Aorta (tissue), 5 donors: ENCODE measurements at places on chromosomes 5 and 9. TPM values are rescaled to one million over a fixed set of nuclear protein-coding genes. Genes with fewer than 3 reads are reported as not detected.

STPG3 gene
- not detected for total RNA-seq

DNA sequence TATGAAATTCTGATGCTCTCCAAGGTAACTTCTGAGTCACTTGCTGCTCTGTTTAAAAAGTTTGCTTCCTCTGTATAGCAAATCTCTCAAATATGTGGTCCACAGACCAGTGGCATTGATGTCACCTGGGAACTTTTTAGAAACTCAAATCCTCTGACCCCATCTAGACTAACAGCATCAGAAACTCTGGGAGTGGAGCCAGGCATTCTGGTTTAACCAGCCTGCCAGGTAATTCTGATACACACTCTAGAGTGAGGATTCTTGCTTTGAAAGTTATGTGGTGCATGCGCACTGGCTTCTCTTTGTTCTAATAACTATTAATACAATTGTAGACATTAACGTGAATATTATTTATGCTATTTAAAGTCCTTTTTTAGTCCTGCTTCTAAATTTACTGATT lies 298.1 kb downstream of the SLF1 start:
- DNase-seq = no peak

DNA sequence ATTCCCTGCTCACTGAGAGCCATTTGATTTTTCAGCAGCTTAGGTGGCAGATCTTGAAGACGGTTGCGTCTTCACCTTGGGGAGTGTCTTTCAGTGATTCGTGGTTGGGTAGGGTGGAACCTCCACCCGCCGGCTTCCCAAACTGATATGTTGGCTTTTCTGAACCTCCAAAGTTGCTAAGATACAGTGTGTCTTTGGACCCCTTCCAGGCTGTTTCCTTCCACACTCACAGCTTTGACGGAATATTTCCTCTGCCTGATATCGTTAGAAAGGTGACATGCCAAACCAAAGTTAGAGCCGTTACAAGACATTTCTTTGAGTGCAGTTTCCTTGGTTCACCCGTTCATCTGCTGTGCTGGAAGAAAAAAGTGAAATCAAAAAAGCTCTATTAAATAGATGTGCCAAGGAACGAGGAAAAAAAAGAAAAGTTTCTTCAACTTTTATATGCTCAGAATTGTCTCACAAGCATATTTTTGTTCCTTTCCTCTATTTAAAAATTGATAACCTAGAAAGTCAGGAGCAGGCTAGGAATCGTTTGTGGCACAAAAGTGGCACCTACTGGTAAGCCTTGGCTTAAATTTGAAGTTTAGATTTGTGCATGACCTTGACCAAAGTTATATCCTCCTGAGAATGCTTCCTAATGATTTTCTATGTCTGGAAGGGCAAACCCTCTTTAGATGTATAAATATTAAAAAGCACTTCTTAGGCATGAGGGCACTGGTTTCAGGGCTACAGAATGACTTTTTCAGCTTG lies 270.7 kb upstream of the WWC1 start:
- DNase-seq = no peak

FOXD4 gene
- 0.27 TPM for total RNA-seq

SURF4 gene
- total RNA-seq = 114 TPM

GRCh38 chr5:69414885-69415583 lies at the start of gene MARVELD2:
Gene MARVELD2, plus strand, starts transcription at chr5:69415116. Its CDS starts 4,270 bp downstream, at chr5:69419386.
- peak; percentile 84 for DNase-seq

- DNase-seq = peak; percentile 55
Observed at GRCh38 chr5:133933670-133934295, 34.6 kb downstream of the C5orf15 start.

DNA sequence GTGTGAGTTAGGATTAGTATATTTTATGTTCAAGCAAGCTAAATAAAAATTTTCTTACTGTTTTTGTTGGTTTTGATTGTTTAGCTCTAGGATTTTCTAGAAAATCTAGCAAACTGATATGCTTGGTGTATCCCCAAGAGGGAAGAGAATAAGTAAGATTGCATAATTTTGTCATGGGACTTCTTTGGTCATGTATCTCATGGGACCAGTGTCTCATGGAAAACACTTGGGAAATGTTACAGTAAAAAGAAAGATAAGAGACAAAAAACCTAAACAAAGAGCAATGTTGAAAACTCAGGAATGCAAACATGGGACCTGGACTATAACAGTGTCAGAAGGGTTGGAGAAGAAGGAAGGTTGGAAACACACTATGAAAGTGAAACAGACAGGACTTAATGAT lies 119.4 kb downstream of the TLR4 start:
- no peak for DNase-seq

- DNase-seq = no peak
Observed at GRCh38 chr5:66129144-66129543, 15.0 kb upstream of the SREK1 start.

- DNase-seq = no peak
Observed at GRCh38 chr5:79716839-79717238, 27.2 kb downstream of the CMYA5 start.

MED7 gene
- total RNA-seq = 11.6 TPM

- DNase-seq = no peak
Observed at GRCh38 chr5:78920604-78921003, 64.5 kb downstream of the ARSB start.

- peak; percentile 89 for DNase-seq
Observed at GRCh38 chr5:10601246-10602030, 37.6 kb downstream of the ANKRD33B start.

GRCh38 chr5:11574787-11575186 lies 329.5 kb downstream of the CTNND2 start:
- DNase-seq = no peak

DNA sequence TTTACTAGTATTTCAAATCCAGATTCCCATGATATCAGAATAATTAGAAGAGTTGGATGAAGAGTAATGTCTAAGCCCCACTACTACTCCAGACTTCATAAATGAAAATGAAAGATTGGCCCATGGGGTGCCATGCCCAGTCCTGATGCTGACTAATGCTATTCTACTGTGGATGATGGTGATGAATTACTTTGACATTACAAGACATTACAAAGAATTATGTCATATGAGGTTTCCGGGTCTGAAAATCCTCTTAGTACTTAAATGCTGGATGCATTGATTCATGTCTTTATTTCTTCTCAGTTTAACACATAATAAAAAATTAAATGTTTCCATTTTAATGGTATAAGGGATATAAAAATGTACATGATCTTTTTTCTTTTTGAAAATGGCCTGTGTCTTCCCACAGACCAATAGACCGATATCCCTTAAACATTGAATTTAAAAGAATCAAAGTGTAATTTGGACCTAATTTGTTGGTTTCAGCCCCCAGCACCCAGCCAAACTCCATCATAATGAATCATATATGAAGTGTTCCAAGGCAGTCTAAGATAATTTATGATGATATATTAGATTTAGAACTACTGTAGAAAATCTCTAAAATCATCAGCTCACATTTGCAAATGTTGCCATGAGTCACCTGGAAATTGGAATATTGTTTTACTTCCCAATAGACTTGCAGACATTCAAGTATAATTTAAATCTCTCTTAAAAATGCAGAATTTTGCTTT lies 223.6 kb upstream of the SGCD start:
- no peak for DNase-seq

CCDC69 gene
- 51.9 TPM for total RNA-seq

- no peak for DNase-seq
Observed at GRCh38 chr5:2997179-2997578, 245.7 kb upstream of the IRX2 start.

MEGF10 gene
- 0.52 TPM for total RNA-seq

GRCh38 chr5:61538722-61539501 lies 206.9 kb downstream of the ZSWIM6 start:
- DNase-seq = no peak

DNA sequence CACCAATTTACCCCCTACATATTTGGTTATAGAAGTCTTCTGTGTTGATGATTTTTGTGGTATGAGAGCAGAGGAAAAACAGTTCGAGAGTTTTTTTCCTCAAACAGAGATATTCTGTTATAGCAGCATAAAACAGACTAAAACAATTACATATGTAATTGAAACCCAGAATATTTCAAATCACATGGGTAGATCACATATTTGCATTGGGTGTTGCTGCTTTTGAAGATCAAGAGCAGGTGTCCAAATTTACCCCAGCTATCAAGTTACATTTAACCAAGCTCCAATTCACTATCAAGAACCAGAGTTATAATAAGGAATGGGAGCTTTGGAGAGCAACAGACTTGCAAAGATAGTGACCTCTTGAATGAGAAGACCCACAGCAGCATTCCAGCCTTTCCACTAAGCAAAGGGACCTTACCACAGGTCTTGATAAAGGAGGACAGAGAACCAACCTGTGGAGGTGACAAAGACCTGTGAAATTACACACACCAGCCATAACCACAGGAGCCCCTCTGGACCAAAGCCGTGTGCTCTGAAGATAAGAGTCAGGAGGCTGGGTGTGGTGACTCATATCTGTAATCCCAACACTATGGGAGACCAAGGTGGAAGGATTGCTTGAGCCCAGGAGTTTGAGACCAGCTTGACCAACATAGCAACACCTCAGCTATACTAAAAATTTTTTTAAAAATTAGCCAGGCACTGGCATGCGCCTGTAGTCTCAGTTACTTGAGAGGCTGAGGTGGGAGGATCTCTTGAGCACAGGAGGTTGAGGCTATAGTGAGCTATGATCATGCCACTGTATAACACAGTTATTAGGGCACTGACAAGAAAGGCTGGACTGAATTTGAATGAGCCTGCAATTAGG lies 4.0 kb upstream of the CCL28 start:
- no peak for DNase-seq

DNA sequence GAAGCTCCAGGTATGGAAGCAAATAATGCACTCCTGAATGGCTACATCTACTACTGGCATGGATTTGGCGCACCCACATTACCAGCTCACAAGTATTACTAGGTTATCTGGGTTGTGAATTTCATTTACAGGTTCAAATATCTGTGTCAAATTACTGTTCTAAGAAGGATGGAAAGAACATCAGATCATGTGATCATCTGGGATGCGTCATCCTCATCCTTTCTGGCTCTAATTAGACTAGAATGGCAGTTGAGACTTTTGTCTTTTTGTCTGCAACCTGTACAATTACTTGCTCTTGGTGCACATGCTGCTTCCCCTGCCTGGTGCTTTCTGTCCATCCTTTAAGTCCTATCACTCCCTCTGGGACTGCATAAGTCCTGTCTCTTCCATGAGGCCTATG lies 64.1 kb downstream of the PJA2 start:
- DNase-seq = no peak

GRCh38 chr9:36328798-36329411 lies 70.7 kb upstream of the GNE start:
- no peak for DNase-seq

DNA sequence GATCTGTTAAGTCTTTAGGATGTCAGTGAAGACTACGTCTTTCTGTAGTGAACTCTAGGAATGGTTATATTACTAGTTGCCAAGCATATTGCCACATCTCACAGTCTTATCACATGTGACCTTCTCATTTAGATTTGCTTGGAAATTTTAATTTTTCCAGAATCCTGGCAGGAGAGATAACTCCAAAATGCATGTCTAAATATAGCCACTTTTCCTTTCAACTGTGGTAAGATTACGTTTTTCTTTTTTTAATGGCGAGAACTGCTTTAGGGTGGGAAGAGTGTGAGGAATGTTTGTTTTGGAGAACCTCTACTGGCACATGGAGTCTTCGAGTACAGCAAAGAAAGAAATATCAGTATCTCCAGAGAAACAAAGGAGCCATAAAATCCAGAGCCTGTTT lies 91.7 kb upstream of the ADAMTSL1 start:
- DNase-seq = no peak

GMCL2 gene
- total RNA-seq = not detected

NCBP1 gene
- 24.0 TPM for total RNA-seq

PLEKHG4B gene
- total RNA-seq = not detected

BTNL8 gene
- 0.29 TPM for total RNA-seq

DNA sequence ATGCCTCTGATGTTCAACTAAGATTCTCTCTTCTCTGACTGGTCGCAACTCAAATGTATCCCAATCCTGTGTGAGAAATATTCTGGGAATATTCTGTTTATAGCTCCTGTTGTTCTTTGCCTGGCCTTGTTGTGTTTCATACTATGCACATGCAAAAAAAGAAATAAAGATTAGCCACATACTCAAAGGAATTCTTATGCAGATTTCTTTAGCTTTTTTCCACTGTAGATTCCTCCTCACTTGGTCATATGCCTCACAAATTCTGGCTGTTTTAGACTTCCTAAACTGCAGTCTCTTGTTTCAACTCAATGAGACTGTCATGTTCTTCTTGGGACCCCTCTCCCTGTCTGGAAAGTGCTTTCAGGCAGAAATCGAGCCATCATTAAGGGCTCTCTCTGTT lies 217.5 kb upstream of the SH3GL2 start:
- no peak for DNase-seq

ADAMTSL2 gene
- total RNA-seq = 1.9 TPM

MPDZ gene
- total RNA-seq = 113 TPM

PCDHB14 gene
- 10.1 TPM for total RNA-seq

- no peak for DNase-seq
Observed at GRCh38 chr9:72935595-72935994, 17.3 kb downstream of the ALDH1A1 start.

GRCh38 chr9:97889941-97890887 lies 32.1 kb downstream of the TRMO start:
- no peak for DNase-seq

FCN1 gene
- 10.0 TPM for total RNA-seq

- no peak for DNase-seq
Observed at GRCh38 chr5:17150531-17150930, 66.9 kb upstream of the BASP1 start.

GRCh38 chr5:143161885-143162540 lies 241.5 kb downstream of the NR3C1 start:
- DNase-seq = peak; percentile 57

DNA sequence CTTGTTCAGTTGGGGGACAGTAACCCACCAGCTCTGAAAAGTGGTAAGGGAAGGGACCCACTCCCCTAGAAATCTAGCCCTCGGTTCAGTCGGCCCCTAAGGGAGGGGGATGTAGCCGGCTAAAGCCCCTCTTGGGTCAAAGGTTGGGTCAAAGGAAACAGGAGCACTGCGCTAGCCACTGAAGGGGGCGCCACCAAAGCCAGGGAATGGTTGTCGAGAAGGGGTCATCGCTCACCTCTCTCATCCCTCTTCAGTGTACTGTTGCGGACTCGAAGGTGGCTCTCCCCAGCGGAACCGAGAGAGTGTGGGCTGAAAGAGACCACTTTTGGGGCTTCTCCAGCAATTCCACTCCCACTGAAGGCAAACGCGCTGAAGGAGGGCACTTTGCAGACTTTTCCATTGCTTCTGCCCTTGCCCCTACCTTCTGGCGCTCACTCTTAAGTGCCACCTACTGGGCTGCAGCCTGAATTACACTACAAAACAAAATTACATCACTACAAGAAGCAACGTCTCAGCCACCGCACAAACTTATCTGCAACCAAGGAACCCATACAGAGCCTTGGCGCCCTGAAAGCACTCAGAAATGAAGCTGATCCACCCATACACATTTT lies 396.9 kb downstream of the PDE4D start:
- DNase-seq = no peak

GRCh38 chr5:131622633-131623032 lies 12.4 kb downstream of the RAPGEF6 start:
- no peak for DNase-seq

GRCh38 chr5:24491490-24491889 lies 153.3 kb downstream of the CDH10 start:
- no peak for DNase-seq

PPP2R2B gene
- total RNA-seq = 27.3 TPM

- peak; percentile 85 for DNase-seq
Observed at GRCh38 chr5:150486402-150487198, 21.3 kb upstream of the NDST1 start.
